ENCODE measurements at places on chromosomes 6 and 20. TPM values are rescaled to one million over a fixed set of nuclear protein-coding genes. Genes with fewer than 3 reads are reported as not detected.

The PNLDC1 gene
- 0.50 TPM for total RNA-seq

The MDFI gene
- not detected for total RNA-seq

The TAF4 gene
- total RNA-seq: 28.5 TPM

The SLC2A10 gene
- not detected for total RNA-seq

The ZFP57 gene
- 2.3 TPM for total RNA-seq

The BNIP5 gene
- total RNA-seq: not detected

The CST7 gene
- total RNA-seq: 78.4 TPM

The OR2J2 gene
- not detected for total RNA-seq

The PGC gene
- total RNA-seq: not detected

The SLC26A8 gene
- total RNA-seq: not detected

The OR2H1 gene
- total RNA-seq: not detected

The CD109 gene
- total RNA-seq: 18.6 TPM

The TSPYL4 gene
- 15.3 TPM for total RNA-seq

The BMP6 gene
- not detected for total RNA-seq

The TGM3 gene
- not detected for total RNA-seq

The PLAGL1 gene
- 4.1 TPM for total RNA-seq

The FAM83C gene
- not detected for total RNA-seq
